ENCODE measurements at places on chromosomes 6 and 20.

- no peak for ATAC-seq
These were observed 58.5 kb downstream of the MRPL14 start for GRCh38 chr6:44068607-44069296.

- no peak for ATAC-seq
These were observed 1.4 kb upstream of the ZNF217 start for GRCh38 chr20:53595018-53595378.

GRCh38 chr20:3828798-3829197 lies 8.5 kb downstream of the AP5S1 start:
- no peak for ATAC-seq

DNA sequence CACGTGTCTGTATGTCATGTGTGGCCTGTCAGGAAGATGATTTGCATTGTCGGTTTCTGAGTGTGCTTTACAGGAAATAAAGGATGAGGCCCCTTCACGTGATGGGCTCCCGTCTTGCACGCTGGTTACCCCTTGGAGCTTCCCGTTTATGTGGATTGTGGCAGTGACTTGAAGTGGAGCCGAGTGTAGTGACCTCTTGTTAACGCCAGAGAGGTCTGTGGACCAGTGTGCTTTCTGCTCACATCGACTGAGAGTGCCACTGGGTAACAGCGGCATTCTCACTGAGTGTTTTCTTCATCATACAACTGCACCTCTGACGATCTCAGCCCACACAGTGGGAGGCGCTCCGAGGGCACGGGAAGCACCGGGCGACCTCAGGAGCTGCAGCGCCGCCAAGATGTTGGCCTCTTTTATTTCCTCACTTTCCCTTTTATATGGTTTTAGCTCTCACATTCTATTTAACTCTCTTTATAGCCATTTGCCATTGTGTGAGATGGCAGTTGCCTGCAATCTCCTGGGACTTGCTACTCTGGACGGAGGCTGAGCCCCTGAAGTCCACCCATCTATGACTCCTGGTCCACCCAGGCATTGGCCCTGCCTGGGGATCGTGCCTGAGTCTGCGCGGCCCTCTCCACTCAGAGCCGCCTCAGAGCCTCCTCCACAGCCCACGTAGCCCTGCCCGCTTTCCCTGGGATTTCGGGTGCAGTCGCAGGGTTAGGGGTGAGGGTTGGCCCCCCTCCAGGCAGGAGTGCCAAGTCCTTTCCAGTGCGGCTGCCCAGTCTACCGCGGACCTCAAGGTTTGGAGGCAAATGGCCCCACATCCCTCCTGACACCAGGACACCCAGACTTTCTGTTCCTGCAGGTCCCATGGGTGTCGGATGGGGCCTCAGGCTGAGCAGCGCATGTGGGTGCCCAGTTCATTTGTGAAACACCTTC lies 238.9 kb downstream of the ERMARD start:
- no peak for ATAC-seq

DNA sequence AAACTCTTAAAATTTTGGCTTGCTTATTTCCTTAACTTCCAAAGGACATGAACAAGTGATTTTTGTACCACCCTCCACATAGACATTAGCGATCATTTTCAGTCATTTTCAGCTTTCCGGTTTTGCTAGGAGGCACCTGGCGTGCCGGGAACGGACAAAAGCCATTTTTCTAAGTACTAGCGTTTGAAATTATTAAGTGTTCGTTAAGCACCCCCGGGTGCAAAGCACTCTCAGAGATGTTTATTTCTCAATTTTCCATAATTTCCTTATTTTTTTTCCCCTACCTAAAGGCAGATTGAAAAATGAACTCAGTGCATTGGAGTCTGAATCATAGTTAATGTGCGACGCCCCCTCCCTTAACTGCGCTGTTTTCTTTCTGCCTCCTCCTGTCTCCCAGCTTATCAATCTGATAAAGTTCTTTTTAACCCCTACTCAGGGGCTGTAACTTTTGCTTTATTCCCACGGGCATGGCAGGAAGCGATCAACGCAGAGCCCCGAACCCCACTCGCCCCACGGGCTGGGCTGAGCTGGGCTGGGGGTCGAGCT lies 58.2 kb downstream of the ZNF831 start:
- ATAC-seq: no peak

- peak; percentile 61 for ATAC-seq
These were observed 18.3 kb upstream of the NHSL1 start for GRCh38 chr6:138517635-138518034.

DNA sequence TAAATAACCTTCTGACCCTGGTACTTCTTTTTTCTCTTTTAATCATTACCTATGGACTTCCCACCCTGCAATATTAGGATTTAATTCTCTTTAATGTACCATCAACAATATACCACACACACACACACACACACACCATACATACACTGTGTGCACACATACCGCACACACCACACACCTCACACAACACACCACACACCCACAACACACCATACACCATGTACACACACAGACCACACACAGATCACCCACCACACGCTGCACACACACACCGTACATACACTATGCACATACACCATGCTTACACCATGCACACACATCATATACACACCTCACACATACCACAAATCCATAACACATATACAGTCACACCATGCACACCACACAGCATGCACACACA lies 57.4 kb upstream of the MAP3K4 start:
- no peak for ATAC-seq

DNA sequence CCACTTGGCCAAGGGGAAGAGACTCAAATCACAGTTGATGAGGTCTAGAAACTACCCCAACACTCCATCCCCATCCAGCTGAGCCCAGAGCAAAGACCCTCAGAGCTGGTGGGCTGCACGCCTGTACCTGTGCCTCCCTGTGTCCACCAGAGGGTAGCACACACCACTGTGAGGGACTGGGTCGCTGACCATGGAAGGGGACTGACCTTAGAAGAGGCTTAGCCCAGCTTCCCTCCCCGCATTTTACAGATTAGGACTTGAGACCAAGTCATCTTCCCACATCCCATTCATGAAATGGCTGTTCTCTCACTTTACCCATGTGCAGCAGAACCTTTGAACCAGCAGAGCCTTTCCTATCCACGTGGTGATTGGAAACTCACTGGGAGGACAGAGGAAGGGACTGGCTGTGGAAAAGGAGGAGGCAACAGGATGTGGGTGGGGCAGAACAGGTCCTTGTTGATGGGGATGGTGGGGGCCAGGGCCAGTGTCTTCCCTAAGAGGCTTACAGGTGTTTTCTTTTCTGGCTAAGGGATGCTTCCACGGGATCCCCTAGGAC lies 44.3 kb downstream of the CPXM1 start:
- ATAC-seq: peak; percentile 88

DNA sequence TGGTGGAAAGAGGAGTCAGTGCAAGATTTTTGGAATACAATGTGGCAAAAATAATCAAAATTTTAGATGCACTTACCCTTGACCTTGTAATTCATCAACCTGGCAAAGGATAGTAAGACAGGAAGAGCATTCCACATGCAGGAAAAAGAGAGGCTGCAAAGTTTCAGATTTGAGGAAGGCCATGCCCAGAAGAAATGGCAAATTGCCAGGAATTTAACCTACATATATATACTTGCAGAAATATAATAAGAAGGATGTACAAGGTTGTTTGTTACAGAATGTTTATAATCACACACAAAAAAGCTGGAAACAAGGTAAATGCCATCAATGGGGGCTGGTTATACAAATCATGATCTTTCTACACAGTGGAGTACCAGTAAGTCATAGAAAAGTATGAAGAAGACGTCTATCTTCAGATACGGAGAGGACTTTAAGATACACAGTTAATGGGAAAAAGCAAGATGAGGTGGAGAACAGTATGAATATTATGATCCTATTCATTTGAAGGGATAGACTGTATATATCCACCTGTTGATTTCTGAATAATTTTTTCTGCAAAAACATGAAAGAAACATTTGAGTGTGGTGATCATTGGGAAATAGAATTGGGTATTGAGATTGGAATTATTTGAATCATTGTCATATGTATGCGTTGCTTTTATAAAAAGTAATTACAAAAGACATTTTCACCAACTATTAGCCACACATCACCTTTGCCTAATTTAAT lies 253.8 kb downstream of the TBC1D7 start:
- ATAC-seq: no peak

- no peak for ATAC-seq
These were observed 91.4 kb downstream of the EDN1 start for GRCh38 chr6:12381587-12381986.

GRCh38 chr6:44678252-44678935 lies 290.9 kb downstream of the CDC5L start:
- ATAC-seq: no peak

- peak; percentile 35 for ATAC-seq
These were observed 112.4 kb upstream of the SNX9 start for GRCh38 chr6:157710604-157711003.

DNA sequence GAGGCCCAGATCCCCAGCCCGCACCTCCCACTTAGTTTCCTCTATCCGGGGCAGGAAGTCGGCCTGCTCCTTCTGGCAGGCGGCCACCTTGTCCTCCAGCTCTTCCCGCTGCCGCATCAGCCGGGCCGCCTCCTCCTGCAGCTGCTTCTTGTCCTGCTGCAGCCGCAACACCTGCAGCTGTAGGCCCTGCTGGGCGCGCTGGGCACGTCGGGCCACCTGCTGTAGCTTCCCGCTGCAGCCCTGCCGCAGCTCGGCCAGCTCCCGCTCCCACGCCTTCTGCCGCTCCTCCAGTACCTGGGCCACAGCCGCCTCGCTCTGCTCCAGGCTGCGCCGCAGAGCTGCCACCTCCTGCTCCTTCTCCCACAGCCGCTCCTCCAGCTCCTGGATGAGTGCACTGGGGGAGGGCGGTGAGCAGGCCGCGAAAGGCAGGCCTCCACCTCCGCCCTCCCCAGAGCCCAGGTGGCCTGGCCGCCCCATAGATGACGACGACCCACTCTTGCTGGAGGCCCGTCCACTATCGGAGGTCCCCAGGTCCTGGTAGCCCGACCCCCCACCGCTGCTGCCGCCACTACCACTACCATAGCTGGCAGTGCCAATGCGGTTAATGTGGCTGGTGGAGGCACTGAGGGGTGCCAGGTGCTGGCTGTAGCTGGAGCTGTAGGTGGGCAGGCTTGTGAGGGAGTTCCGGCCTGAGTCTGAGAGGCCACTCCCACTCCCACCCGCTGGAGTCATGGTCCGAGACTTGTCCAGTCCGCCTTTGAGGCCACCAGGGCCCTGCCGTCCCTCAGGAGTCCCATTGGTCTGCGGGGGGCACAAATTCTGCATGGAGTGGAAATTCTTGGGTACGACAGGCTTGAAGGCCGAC lies 6.0 kb upstream of the FASTKD5 start:
- no peak for ATAC-seq

DNA sequence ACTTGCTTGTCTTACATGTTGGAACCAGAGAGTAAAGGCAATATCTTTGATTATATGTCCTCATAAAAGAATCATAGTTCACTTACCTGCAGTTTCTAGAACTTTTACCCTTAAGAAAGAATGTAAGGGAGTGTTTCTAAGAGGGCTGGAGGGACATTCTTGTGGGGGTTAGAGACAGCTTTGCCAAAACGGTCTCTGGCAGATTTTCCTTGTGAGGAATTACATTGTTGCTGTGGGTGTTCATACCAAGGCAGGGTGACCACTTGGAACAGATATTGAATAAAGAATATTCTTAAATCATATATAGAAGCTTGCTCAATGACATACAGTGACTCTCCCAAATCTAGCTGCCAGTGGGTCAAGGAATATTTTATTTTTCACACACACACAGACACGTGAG lies 517.6 kb upstream of the SOX4 start:
- ATAC-seq: no peak

DNA sequence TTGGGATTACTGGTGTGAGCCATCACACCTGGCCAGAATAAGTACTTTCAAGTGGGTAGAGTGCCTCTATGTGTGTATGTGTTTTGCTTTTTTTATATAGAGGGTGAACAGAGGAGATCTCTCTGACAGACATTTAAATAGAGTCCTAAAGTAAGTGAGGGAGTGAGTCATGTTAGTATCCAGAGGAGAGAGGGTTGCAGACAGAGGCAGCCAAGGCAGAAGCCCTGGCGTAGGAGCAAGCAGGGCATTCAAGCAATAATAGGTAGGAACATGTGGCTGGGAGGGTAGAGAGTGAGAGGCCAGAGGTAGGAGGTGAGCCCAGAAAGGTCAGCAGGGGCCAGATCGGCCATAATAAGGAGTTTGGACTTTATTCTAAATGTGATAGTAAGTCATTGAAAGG lies 48.9 kb downstream of the PHF20 start:
- ATAC-seq: peak; percentile 82

- ATAC-seq: no peak
These were observed 176.6 kb downstream of the TSHZ2 start for GRCh38 chr20:53148771-53149147.

DNA sequence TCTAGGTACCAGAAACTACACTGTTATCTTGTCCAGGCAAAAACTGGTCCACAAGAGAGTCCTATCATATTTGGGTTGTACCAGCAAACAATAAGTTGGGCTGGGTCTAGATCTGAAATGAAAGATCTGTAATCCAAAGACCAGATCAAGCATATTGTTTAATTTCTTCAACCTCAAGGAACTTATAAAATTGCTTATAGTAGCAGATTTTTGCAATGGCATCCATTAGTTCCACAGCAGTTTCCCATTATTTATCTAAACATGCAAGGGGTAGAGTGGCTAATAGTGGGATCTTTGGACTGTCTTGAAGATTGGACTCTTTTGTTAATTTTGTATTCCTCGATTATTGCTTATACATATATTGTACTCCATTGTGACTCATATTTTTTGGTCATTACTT lies 40.5 kb upstream of the SNAP25 start:
- ATAC-seq: no peak

GRCh38 chr20:48686238-48687116 lies 141.3 kb downstream of the PREX1 start:
- no peak for ATAC-seq

Data from SK-N-SH treated with all-trans-retinoic acid at 6 μM for 48 hours (cell line).